ENCODE measurements at places on chromosomes 1 and 21.

GRCh38 chr1:232335261-232335660 lies 294.7 kb downstream of the SIPA1L2 start:
- DNase-seq: no peak

- DNase-seq: no peak
Observed at GRCh38 chr1:58626293-58626692, 49.2 kb upstream of the TACSTD2 start.

DNA sequence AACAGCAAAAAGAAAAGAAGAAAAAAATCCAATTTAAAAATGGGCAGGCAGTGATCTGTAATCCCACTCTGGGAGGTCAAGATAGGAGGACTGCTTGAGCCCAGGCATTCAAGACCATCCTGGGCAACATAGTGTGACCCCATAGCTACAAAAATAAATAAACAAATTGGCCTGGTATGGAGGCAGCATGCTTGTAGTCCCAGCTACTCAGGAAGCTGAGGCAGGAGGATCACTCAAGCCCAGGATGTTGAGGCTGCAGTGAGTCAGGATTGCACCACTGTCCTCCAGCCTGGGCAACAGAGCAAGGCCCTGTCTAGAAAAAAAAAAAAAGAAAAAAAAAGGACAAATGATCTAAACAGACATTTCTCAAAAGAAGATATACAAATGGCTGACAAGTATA lies 99.6 kb downstream of the EIF4G3 start:
- no peak for DNase-seq

DNA sequence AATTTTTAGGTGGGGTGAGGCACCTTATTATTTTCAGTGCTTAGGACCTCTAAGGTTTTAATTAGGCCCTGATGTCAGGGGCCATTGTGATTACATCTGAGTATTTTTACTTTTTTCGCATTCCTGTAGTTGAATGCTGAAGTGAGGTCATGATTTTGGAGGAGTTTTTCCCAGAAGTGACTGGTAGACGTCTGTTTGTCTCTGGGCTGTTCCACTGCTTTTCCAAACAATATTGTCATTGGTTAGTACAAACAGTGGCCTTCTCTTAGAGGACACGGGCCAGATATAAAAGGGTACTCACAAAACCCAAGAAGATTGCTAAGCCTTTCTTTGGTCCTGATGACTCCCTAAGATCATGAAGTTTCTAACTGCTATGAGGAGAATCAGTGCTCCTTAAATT lies 7.6 kb upstream of the RASAL2 start:
- no peak for DNase-seq

DNA sequence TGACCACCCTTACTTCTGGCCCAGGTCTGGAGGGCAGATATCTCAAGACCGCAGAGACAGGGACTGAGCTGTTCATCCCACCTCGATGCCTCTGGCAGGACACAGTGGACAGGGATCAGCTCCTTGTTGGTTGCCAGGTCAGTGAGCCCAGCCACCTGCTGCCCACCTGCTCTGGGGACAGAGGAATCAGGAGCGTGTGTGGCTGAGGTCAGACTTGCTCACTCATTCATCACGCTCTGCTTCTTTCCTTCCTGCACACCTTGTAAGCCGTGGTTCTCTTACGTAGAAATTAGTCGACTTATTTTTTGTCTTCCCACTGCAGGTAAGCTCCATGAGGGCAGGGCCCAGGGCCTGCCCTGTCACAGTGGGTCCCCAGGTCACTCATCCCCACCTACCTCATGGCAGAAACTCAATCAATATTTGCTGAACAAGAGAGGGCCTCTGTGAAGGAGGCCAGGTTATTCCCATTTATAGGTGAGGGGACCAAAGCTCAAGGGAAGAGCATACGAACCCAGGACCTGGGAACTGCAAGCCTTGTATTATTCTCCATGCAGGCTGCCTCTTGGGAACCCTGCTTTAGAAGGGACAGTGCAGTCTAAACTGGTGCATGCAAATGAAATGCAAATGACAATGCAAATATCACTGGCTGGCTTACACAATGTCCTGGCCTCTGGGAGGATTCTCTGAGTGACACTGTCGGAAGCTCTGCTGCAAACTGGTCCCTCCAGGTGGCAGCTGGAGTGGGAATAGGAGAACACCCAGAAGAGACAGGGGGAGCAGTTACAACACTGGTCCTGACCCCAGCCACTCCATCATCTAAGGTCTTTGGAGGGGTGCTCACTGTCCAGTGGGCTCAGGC lies 58.4 kb upstream of the PAX7 start:
- DNase-seq: no peak

DNA sequence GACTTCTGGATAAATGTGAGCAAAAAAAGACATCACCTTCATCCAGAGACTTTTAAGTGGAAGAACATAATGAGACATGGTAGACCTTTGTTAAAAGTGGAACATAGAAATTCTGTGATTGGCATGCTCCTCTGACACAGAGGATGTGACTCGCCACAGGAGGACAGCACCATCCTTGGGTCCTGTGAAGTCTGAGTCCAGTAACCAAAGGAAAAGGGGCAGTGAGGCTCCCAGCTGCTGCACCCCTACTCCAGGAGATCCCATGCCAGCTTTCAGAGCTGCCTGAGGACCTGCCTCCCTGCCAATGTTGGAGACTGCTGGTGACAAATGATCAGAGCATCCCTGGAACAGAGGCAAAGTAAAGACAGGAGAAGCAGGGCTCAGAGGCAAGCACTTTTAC lies 136.2 kb downstream of the BRINP2 start:
- no peak for DNase-seq

DNA sequence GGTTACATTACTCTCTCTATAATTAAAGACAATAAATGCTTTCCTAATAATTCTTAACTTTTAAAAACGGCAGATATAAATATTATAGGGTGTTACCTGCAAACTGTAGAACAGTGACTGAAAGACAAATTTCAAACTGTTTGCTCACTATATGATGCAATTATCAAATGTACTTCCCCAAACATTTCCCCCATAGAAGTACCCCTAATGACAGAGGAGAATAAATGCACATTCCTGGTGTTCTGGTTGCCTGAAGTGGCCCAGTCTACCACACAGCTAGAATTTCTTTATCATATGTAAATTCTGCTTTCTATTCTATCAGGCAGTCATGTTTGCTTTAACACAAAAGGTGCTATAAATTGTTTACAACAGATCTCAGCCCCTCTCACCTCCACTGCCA lies 70.4 kb downstream of the VAV3 start:
- DNase-seq: no peak

DNA sequence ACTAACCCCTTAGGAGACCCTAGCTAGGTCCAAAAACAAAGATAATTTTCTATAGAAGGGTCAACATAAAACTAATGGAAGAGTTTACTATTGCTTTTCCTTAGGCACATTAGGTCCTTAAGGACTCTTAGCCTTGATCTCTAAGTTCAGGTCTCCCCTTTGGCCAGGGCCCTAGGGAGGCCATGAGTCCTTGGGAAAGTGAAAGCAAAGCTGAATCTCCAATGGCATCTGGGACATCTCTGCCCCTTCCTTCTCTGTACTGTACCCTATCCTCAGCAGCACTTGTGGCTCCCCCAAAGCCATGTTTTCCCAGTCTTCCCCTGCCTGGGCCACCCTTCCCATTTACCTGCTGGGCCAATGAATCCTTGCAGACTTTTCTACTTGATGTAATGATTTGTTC lies 14.3 kb downstream of the IER5 start:
- no peak for DNase-seq

GRCh38 chr1:204703826-204704612 lies 18.5 kb upstream of the LRRN2 start:
- no peak for DNase-seq

- DNase-seq: no peak
Observed at GRCh38 chr21:45478115-45478801, 64.0 kb downstream of the SLC19A1 start.

- no peak for DNase-seq
Observed at GRCh38 chr21:27649762-27650161, 682.9 kb upstream of the ADAMTS5 start.

- no peak for DNase-seq
Observed at GRCh38 chr1:4178501-4179113, 278.5 kb upstream of the C1orf174 start.

DNA sequence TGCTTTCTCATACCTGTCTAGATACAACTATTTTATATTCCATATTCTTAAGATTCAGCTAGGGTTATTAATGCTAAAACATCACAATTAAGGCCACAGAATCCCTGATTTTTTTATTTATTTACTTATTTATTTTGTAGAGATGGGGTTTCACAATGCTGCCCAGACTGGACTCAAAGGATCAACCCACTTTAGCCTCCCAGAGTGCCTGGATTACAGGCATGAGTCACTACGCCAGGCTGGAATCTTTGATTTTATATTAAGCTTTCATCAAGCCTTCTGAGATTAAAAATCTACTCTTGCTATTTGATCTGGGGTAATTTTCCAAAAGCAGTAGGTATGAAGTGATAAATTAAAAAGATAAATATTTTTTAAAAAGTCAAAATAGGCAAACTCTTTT lies 38.9 kb downstream of the MCOLN2 start:
- DNase-seq: no peak

GRCh38 chr1:160204526-160205241 lies 500 bp upstream of the PEA15 start:
- DNase-seq: no peak

DNA sequence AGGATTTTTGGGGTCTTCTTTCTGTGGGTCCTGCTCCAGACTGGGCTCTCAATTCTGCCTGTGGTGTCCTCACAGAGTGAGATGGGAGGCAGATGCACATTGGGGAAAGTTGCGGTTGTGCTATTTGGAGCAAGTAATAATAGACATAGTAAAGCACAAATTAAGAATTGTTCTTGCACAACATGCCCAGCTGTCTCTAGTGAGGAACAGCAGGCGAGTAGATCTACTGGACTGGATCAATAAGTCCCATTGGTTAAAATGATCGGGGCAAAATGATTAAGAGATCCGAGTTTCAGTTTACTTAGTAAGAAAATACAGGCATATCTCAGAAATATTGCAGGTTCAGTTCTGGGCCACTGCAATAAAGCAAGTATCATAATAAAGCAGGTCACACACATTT lies 448.3 kb upstream of the PROX1 start:
- DNase-seq: no peak

DNA sequence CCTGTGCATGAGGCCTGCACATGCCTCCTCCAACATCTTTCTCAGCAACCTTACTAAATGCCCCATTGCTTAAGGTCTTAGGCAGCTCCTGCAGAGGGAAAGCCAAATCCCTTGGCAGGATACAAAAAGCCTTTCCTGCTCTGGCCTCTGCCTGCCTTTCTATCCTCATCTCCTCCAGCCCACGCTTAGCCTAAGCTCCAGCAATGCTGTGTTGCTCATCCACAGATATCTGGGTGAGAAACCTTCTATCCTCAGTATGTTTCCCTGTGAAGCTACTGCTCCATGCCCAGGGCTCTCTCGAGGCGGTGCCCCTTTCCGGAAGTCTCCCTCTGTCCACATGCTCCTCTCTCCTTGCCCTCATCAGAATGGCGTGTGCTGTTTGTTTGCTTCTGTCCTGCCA lies 37.0 kb upstream of the CCSAP start:
- DNase-seq: no peak

DNA sequence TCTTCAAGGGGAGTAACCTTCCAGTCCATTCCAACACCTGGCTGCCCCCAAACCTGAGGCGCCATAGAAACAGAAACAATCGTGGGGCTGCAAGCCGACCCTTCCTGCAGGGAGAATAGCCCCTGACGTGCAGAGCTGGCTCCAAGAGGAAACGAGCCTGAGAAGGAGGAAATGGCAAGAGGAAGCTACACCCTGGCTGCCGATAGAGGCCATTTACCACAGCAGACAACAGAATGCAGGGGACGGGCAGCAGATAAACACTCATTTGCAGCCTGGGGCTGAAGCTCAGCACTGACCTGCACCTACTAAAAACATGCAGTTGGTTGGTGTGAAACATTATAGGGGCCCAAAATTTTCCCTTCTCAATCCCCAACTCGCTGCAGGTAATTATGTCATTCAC lies 8.7 kb upstream of the TDRD10 start:
- DNase-seq: no peak

GRCh38 chr1:193322211-193322610 lies 135.8 kb upstream of the B3GALT2 start:
- DNase-seq: peak; percentile 54

DNA sequence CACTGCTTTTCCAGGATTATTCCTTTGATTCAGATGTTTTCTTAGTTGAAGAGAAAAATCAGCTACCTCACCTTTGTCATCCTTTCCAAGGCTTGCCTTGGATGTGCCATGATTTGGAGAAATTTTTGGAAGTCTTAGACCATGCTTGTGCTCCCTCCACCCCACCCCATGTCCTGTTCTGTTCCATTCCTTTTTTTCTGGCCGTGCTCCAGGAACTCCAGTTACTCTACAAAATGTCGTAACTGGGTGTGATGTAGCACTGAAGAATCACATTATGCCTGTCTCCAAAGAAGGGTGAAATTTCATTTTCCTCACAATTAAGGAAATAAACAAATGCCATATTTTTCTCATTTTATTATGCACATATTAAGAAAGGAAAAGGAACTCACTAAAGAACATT lies 217.8 kb upstream of the ZRANB2 start:
- no peak for DNase-seq

DNA sequence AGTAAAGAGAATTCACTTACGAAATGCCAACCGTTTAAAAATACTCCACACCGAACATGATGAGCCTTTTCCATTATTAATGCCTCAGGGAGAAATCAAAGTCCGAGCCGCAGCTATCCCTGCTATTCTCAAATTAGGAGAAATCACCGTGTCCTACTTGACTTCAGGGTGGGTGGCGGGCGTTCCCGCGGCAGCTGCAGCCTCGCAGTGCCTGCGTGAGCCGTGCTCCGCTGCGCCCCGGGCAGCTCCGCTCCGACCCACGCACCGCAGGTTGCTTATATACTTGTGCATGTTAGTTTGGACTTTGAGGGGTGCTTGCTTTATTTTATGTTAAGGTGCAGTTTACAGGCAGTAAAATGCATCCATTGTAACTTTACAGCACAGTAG lies 35.6 kb upstream of the PCBP3 start:
- DNase-seq: no peak

DNA sequence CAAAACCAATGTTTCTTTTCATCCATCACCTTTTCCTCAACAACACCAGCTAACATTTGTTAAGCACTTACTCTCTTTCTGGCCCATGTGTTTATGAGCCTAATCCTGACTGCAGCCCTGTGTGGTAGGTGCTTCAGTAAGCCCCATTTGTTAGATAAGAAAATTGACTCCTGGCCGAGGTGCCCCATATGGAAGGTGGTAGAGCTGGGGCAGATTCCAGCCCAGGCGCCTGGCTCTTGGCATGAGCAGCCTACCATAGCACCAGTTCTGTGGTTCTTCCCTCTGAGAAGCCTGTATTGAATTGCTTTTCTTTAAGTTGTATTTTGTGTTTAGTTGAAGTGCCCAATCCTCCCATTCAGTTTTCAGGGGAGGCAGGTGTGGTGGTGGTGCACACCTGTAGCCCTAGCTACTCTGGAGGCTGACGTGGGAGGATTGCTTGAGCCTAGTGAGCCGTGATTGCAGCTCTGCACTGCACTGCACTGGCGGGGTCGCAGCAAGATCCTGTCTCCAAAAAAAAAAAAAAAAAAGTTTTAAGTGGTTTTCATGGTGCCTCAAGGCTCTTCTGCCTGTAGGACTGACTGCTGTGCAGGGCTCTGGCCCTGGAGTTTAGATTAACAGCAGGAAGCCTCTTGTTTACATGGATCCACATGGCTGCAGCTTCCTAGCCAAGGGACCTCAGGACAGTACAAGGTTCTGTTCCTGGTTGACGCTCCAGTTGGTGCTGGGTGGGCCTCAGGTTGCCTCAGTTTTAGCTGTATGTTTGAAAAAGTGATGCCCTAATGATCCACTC lies 125.9 kb downstream of the MRPS6 start:
- DNase-seq: no peak
